Adipocyte (in vitro differentiated cells): ENCODE measurements at places on chromosomes 3 and 15.

DNA sequence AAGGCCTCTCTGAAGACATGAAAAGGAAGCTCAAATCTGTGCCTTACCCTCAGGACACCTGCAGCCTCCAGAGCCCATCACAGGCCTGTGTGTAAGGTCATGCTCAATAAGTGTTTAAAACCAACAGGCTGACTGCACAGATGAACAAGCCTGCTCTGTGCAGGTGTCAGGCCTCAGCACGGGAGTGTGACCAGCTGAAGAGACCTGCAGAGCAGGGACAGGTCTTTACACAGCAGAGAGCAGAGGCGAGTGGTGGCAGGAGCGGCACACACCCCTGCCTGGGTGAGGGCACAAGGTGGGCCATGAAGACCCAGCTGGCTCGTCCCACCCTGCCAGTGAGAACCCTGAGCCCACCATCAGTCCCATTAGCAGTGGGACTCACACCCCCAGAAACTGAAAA is 56.9 kb downstream of the ROPN1B start:
- DNase-seq, result no peak

DNA sequence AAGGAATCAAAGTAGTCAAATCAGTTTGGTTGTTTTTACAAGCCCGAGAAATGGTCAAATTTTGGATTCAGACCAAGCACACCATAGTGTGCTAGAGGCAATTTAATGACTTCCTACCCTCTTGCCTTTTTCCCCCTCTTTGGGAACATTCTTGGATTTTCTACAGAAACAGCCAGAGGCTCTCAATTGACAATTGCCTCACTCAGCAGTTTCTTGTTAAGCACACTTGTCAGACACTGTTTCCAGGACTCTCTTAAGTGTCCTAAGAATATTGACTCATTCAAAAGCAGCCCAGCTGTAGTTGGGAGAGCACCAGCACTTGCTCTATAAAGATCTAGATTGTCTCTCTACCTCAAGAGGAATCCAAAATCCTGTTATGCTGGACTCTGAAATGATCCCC is 1.5 kb upstream of the SLC35G2 start:
- peak; percentile 66 for DNase-seq

DNA sequence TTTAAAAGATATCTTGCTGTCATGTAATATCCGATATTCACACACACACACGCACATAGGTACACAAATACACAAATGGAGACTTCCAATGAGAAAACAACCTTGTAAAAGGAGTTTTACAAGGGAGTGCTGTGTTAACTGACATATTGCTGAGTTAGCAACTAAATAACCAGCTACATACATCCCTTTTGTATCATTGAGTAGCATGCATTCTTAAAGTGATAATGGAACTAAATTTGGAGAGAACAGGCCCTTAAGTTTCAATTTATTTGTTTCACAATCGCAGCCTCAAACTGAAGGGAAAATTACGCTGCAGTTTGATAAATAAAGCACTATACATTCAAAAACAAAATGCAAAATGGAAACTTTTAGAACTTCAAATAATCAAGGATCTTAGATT is 1046.0 kb upstream of the NR2F2 start:
- no peak for DNase-seq

DNA sequence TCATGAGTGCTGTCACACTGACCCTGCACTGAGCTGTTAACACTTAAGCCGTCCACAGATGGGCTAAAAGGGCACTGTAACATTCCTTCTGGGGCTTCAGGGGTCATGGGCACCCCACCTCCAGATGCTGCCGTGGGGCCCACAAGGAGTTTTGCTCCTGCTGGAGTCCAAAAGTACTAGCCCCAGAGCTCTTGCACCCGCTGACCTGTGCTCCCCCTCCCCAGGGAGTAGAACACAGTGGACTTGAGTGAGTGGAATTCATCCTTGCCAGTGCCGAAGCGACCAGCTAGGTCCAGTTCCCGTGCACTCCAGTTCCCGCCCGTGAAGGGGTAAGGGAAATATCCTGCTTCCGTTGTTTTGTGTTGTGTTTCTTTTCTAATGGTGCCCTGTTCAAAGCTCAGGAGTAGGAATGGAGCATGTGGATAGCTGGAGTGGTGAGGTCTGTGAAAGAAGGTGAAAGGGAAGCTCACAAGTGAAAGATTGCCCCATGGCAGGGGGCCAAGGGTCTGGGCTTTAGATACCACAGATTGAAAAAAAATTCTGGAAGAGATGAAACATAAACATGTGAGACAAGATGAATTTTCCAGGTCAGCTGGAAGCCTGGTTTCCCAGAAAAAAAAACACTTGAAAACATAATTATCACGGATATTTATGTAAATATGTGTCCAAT is 36.6 kb downstream of the SLCO2A1 start:
- DNase-seq, result no peak

GRCh38 chr3:57998366-57999283 is 9.6 kb upstream of the FLNB start:
- no peak for DNase-seq

DNA sequence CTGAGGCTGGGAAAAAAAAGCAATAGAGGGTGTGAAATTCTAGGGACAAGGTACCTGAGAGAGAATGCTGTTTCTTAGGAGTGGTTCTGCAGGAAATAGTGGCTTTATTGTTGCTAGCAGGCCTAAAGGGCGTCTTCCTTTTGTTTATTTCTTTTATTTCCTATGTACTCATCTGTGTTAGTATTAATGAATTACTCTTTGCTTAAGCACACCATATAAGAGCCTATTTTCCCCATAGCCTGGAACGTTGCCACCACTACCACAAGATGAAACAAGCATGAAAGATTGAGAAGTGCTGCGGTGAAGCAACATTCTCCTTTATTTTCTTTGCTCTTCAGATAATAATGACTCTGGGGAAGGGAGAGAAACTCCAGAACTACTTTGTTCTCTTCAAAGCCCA is 21.3 kb upstream of the GOLIM4 start:
- DNase-seq, result peak; percentile 17

DNA sequence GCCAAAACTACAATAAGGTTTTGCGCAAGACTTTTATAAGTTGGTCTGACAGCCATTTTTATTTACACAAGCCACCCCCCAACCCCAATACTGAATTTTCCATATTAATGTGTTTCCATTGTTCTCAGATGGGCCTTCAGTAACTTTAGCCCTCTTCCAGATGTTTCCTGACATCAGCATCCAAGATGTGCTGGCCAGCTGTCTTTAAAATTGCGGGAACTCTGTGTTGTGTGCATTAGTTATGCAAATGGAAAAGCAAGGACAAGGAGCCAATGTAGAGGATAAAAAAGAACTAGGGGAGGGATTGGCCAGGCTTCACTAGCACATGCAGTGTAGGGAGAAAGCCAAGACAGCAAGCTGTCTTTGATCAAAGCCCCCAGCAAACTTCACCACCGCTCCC is 45.4 kb downstream of the COMMD2 start:
- DNase-seq, result peak; percentile 13

DNA sequence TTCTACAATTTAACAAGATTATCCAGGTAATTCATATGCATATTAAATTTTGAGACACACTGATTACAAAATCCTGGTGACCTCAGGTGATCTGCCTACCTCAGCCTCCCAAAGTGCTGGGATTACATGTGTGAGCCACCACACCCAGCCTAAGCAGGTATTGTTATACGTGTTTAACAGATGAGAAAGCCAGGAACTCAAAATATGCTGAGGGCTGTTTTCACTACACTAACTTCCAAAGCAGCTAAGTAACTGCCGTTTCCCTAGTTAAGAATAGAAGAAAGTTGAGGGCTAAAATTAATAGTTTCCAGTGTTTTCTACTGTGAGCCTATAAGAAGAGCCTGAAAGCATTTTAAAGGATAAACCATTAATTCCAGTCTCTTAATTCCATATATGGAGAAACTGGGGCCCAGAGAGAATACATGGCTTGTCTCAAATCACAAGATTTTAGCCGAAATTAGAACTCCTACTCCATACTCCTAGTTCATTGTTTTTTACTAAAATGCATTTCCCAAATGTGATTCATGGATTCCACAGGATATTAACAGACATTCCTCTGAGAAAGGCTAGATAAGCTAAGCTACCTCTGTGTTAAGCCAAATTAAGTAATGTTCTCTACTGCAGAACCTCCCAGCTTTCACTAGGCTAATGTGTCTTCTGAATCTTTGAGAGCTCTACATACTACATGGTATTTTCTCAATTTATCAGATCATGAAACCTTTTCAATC is 17.0 kb upstream of the AVEN start:
- DNase-seq, result peak; percentile 80

DNA sequence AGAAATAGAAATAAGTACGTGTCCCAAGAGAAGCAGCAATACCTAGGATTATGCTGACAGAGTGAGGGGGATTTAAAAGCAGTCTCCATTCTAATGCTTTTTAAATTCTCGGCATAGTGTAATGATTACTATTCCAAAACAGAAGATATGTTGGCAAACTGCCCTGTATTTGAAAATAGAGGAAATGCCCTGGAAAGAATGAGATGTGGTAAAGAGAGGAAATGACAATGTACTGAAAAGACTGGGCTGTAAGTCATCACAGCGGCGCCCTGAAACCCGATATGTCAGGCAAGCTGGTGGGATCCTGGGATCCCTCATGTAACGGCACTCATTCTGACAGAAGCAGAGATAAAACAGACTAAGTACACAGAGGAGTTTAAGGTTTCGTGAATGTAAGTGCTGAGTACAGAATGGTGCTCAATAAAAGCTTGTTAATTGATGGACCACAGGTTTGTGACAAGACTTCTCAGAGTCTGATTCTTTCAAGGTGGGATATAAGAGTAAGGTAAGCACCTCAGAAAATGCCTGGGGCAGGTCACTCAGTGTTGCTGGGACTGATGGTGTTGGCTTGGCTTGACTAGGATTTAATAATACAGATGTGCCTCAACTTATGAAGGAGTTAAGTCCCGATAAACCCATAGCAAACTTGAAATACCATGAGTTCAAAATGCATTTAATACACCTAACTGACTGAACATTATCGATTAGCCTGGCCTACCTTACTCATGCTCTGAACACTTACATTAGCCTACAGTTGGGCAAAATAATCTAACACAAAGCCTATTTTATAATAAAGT is 91.4 kb downstream of the NFKBIZ start:
- DNase-seq, result peak; percentile 96

- no peak for DNase-seq
Observed at GRCh38 chr3:122011396-122011795, 10.7 kb downstream of the ILDR1 start.

GRCh38 chr3:196712514-196713413 is 587 bp downstream of the PIGX start:
- DNase-seq, result peak; percentile 92

GRCh38 chr15:37028625-37029296 is 71.6 kb downstream of the MEIS2 start:
- DNase-seq, result peak; percentile 88

GRCh38 chr3:187878772-187879518 is 133.7 kb upstream of the BCL6 start:
- DNase-seq, result peak; percentile 74

GRCh38 chr3:187594272-187594671 is 75.9 kb downstream of the SST start:
- DNase-seq, result no peak

DNA sequence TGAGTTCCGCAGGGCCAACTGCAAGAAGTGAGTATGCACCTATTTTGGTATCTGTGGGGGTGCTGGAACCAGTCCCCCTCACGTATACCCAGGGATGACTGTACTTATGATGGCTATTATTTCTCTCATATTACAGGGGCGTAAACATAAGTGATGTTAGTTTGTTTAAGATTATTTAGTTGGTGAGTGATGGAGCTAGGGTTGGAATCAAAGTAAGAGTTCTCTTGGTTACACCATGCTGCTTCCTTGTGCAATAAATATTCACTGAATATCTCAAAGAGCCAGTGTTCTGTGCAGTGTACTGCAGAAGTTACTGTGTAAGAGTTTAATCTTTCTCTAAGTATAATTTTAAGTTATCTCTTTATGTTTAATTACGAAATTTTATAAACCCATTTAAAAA is 12.8 kb upstream of the UTS2B start:
- DNase-seq, result no peak

DNA sequence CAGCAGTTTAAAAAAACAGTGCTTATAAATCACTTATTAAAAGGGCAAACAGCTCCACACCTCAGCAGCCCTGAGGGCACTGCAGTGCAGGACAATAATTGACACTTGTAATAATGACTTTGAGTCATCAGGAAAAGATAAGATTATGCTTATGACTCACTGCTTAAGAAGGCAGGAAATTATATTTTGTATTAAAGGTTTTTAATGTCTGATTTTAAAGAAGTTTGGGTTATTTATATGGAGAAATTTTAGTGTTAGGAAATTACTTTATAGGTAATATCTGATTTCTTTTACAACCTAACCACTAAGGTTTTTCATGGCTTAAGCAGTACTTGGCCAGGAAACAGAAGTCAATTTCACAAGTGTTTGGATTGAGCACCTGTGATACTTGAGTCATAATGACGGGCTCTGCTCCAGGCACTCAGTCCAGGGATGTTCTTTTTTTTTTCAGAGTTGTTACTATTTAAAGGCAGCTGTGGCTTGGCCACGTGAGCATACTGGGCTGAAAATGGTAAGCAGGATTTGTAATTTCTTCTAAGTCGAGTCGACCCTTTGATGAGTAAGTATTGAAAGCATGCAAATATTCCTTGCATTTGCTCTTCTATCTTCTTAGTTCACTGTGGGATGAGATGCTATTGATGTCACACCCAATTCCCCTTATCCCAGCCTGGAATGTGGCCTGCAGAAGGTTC is 21.6 kb upstream of the SLC6A20 start:
- peak; percentile 43 for DNase-seq

DNA sequence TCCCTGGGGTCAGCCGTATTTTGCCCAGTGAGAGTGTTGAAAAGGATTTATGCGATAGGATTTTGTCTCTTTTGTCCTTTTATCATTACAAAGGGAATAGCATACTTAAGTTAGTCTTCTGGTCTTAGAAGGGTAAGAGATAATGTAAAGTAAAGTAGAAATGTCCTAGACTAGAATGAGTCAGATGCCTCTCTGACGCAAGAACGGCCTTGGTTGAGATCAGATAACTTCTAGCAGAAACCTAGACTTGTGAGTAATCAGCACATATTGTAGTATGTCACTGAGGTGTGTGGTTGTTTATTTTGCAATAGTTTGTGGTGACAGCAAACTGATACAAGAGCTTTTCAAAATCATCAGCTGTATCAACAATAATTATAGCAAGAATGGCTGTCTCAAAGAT is 866.1 kb downstream of the NSUN3 start:
- DNase-seq, result peak; percentile 27

- DNase-seq, result no peak
Observed at GRCh38 chr3:2802429-2802828, 307.7 kb downstream of the IL5RA start.

DNA sequence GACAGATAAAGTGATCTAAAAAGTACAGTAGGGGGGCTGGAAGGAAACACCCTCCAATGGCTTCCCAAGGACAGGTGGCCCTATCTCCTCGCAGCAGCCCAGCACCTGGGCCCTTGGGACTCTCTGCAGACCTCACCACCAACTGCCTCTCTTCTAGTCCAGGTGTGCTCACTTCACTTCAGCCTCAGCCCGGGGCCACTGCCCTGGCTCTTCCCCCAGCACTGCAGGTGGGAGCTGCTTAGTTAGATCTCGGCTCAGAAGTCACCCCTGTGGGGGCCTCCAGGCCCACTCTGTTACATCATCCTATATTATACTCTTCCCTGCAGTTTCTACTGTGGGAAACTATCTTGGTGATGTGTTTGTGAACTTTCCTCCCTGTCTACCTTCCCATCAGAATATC is 2.0 kb downstream of the KLF15 start:
- no peak for DNase-seq

- peak; percentile 18 for DNase-seq
Observed at GRCh38 chr15:74776821-74777768, 4.8 kb upstream of the CSK start.

- DNase-seq, result peak; percentile 93
Observed at GRCh38 chr3:34012102-34012461, 213.7 kb downstream of the PDCD6IP start.
